ENCODE measurements at places on chromosomes 1 and 21.

- no peak for DNase-seq
Observed at GRCh38 chr1:90925928-90926869, 95.6 kb downstream of the ZNF644 start.

GRCh38 chr1:46224966-46225365, 21.8 kb downstream of the LURAP1 start:
- no peak for DNase-seq

GRCh38 chr1:62175568-62176179, 19.0 kb upstream of the L1TD1 start:
- DNase-seq, result no peak

GRCh38 chr1:4711416-4712275, 57.2 kb downstream of the AJAP1 start:
- DNase-seq, result no peak

DNA sequence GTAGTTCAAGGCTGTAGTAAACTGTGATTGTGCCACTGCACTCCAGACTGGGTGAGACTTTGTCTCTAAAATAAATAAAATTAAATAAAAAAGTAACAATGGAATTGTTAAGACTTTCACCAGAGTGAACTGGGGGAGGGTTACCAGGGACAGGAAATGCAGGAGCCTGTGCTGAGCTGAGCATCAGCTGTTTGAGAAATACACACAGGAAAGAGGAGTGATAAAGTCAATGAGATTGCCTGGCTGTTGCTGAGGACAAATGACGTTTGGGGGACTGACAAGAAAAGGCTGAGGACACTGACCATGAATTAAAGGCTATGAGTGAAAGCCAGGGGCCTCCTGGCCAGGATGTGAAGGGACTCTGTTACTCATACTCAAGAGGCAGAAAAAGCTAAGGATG, 226.3 kb downstream of the SETD4 start:
- no peak for DNase-seq

- no peak for DNase-seq
Observed at GRCh38 chr1:40247655-40248054, at the start of gene TMCO2. TMCO2 (plus strand) TSS chr1:40247937; CDS start chr1:40247994, 57 bp downstream.

DNA sequence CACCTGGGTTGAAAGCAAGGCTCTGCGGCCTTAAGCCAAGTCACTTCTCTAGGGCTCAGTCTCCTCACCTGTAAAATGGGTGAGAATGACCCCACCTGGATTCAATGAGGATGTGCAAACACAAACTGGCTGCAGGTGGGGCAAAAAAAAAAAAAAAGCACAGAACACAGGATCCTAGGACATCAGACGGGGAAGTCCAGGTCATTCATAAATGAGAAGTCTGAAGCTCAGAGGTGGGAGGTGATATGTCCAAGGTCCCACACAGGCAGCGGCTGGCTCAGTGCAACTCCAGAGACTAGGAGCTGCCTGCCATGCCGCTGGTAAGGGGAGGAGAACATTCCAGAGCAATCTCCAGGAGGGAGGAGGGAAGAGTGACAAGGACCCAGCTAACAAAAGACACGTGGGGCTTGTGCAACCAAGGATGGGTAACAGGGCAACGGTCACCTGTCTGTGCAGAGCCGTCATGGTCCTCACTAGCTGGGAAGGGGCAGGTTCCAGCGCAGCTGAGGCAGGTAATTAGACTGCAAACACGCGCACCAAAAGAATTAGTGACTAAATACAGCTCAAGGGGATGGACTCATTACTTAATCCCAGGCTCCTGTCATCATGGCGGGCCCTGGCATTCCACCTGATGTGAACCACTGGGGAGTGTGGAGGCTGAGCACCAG, 19.5 kb downstream of the IFFO2 start:
- DNase-seq, result no peak

DNA sequence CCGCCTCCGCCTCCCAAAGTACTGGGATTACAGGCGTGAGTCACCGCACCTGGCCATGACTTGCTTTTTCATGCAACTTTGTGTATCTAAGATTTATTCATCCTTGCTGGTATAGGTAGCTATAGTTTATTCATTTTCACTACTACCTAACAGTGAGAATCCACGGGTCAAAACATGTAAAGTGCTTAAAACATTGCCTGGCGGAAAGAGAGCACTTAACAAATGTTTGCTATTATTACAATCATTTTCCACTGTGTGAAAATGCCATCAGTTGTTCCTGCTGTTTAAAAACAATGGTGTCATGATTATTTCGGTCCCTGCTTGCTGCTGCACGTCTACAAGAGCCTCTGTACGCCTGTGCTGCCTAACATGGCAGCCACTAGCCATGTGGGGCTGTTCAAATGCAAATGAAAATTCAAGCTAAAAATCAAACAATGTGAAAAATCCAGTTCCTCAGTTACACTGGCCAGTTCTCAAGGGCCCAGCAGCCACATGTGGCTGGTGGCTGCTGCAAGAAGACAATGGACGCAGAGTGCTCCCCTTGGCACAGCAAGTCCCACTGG, 65.1 kb downstream of the CLSTN1 start:
- DNase-seq, result no peak

DNA sequence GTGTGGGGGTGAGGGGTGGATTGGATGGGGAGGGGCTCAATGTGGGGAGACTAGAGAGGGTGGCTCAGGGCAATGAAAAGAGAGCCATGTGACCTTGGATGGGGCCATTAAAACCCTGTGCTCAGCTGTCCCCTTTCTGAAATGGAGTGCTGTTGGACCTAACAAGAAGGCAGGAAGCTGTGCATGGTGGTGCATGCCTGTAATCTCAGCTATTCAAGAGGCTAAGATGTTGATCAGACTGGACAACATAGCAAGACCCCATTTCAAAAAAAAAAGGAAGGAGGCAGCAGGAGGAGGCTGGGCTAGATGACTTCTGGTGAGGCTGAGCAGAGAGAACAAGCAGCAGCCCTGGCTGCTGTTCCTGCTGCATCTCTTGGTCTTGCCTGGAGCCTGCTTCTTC, 7.0 kb downstream of the OPRD1 start:
- DNase-seq, result no peak

DNA sequence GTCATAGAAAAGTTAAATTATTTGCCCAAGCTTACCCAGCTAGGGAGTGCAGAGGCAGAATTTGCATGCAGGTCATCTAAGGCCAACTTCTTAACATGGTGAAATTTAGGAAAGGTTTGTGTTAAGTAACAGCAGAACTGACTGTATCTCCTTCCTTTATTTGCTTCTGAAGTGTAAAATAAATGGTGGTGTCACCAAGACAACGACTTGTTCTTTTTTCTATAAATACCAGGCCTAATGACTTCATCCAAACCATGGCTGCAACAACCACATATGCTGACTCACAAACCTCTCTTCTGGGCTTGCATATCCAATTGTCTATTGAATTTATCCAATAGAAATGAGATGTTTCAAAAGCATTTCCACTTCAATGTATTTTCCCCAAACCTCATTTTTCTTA, 19.1 kb downstream of the COL24A1 start:
- DNase-seq, result no peak

DNA sequence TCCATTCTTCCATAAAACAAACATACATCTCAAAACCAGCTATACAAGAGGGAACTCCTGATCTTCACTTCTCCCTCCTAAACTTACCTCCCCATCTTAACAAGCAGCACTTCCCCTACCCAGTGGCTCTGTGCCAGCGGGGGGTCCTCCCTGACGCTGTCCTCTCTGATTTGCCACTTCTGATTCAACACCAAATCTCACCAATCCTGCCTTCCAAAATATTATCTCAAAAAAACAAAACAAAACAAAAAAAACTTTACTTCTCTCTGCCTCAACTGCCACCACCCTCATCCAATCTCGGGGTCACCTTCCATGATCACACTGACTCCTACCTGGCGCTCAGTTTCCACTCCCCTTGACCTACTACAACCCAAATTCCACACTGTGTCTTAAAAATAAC, 72.8 kb downstream of the SLC45A1 start:
- no peak for DNase-seq

DNA sequence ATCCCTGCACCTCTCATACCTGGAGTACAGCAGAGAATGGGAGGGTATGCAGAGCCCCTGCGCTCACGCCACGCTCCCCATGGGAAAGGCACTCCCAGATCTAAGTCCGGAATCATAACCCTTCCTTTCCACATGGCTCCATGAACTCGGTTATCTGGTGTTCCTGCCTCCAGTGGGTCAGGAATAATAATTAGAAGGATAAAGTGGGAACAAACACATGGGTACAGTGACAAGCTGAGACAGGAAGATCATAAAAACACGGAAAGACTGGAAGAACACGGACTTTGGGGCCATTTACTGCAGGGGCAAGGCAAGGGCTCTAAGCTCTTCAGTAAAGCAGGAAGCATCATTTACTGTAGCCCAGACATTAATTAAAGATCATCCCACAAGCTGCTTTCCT, 48.6 kb downstream of the FOXO6 start:
- no peak for DNase-seq

GRCh38 chr1:37403166-37403565, 71.2 kb upstream of the ZC3H12A start:
- DNase-seq, result no peak

- no peak for DNase-seq
Observed at GRCh38 chr1:205270764-205271163, 43.0 kb downstream of the TMCC2 start.

- DNase-seq, result no peak
Observed at GRCh38 chr21:31273278-31273677, 70.8 kb downstream of the TIAM1 start.

GRCh38 chr1:15045123-15045522, 108.4 kb upstream of the TMEM51 start:
- DNase-seq, result no peak

GRCh38 chr1:227227761-227228160, 90.5 kb downstream of the CDC42BPA start:
- DNase-seq, result no peak

- DNase-seq, result no peak
Observed at GRCh38 chr1:203037509-203038190, 11.4 kb downstream of the PPFIA4 start.

DNA sequence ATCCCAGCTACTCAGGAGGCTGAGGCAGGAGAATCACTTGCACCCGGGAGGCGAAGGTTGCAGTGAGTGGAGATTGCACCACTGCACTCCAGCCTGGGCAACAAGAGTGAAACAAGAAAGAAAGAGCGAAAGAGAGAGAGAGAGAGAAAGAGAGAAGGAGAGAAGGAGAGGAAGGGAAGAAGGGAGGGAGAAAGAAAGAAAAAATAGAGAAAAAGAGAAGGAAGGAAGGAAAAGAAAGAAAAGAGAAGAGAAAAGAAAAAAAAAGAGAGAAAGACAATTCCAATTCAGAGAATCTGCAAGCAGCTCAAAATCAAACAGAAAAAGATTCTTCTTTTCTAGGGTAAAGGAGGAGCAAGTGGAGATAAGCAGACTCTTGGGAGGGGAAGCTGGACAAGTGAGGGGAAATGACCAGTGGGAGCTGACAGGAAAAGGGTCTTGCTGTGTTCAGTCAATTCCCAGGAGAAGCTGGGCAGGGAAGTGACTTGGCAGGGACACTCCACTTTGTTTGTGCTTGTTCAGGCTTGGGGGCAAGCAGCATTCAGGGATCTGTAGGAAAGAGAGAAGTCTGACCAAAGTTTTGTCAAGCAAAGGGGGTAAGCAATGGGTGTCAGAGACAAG, 3.6 kb upstream of the CAPN2 start:
- no peak for DNase-seq

GRCh38 chr1:230291731-230292620, 134.2 kb downstream of the PGBD5 start:
- no peak for DNase-seq

- DNase-seq, result no peak
Observed at GRCh38 chr1:201619513-201619912, 80.6 kb downstream of the NAV1 start.

DNA sequence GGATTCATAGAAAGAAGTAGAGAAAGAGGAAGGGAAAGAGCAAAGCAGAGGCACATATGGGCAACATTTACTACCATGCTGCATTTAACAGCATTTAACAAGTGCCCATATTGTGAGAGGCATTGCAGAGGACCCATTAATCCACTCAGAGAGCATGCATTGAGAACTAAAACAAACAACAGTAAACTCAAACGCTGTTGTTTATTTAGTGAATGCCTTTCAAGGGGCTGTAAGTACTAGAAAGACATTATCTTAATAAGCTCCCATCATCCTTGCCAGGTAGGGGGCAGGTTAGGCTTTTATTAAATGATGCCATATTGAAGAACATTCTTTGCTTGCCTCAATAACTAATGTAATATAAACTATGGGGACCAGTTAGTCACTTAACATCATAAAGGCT, 254.3 kb upstream of the DAB1 start:
- DNase-seq, result no peak

- no peak for DNase-seq
Observed at GRCh38 chr1:54379555-54380289, 26.5 kb downstream of the SSBP3 start.

GRCh38 chr1:198726455-198726854, 87.6 kb downstream of the PTPRC start:
- DNase-seq, result no peak

- DNase-seq, result no peak
Observed at GRCh38 chr1:184514447-184514846, 127.6 kb downstream of the C1orf21 start.

GRCh38 chr1:57384901-57385300, 39.0 kb downstream of the DAB1 start:
- no peak for DNase-seq

DNA sequence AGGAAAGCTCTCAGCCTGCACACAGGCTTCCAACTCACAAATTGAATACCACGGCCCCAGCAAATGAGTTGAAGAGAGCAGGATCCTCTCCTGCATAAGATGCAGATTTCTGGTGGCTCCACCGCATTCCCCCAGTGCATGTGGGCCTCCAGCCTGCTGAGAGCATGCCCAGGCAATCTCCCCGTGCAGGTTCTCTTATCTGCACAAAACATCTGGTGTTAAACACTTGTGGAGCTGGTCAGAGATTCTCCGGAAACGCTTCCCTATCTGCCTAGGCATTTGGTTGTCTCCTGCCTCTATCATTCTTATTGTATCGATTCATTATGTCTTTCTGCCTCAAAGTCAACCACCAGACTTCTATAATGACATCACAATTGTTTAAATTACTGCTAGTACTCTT, 1349.0 kb upstream of the B3GALT2 start:
- DNase-seq, result no peak

DNA sequence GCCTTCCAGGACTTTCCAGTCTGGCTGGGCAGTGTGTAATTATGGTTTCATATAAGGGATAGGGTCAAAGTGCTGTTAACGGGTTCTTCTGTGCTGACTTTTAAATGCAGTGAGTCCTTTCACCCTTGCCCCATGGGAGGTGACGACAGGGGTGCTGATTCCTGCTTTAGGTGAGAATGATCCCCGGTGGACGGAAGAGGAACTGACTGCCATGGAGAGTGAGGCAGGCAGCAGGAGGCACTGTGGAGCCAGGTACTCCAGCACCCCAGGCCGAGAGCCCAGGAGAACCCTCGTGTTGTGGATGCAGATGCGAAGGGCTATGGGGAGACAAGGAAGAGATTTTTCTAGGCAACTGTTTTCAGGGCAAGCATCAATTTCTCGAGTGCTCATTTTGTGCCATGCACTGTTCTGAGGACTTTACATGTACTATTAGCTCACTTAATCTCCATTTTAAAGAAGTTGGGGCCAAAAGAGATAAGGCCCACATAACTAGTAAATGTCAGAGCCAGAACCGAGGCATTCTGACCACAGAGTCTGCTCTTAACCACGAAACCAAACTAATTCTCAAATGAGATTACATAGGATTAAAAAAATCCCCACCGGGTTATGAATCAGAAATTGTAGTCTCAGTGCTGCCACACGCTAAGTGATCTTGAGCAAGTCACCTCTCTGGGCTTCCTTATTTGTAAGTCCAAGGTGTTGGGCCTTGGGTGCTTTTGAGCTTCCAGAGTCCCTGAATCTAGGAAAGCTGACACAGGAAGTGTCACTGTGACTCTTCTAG, 28.2 kb downstream of the STPG1 start:
- no peak for DNase-seq
